ENCODE measurements at places on chromosomes 3 and 15.

GRCh38 chr3:57409471-57409870 is 117.0 kb upstream of the ASB14 start:
- no peak for DNase-seq

GRCh38 chr3:10505050-10505790 is at the start of gene ATP2B2:
Gene ATP2B2, minus strand, starts transcription at chr3:10505586. Its CDS starts 56,043 bp downstream, at chr3:10449543.
- peak; percentile 7 for DNase-seq

DNA sequence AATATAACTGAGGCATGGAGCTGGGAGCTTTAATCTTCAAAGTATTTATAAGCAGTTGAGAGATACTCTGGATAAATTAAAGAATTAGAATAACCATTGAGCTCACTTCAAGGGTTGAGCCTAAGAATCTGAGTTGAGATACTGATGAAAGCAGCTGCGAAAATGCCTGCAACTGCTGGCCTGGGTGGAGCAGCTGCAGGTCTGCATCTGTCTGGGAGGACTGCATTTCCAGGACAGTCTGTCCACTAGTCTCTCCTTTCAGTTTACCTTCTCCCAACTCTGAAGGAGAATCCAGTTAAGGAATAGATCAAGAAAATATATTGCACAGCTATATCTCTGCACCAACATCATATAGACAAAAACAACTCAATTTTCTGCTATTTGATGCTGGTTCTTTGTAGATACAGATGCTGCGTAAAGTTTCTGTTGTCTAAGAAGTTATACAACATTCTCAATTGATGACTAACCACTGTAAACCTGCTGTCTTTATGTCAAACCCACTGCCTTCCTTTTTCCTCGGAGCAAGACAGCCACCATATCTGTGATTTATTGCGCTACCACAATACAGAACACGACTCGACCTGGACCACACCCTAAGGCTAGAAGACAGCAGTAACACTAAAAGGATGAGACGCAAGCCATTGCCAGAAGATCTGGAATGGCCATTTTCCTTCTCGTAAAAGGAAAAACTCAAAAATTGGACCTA is 245.1 kb downstream of the MAGI1 start:
- no peak for DNase-seq

GRCh38 chr3:39150803-39151631 is 2.4 kb downstream of the CSRNP1 start:
- no peak for DNase-seq

GRCh38 chr15:60026555-60026954 is 22.4 kb downstream of the FOXB1 start:
- no peak for DNase-seq
